Large intestine (tissue), 12 donors: ENCODE measurements at places on chromosomes 16 and 17.

GRCh38 chr17:68398691-68399637, 58.3 kb downstream of the WIPI1 start:
- DNase-seq, result peak; percentile 26

- no peak for DNase-seq
These were observed 201.6 kb upstream of the SOX9 start for GRCh38 chr17:71919186-71919585.

- DNase-seq, result peak; percentile 66
These were observed 53.2 kb downstream of the NT5M start for GRCh38 chr17:17356149-17356930.

DNA sequence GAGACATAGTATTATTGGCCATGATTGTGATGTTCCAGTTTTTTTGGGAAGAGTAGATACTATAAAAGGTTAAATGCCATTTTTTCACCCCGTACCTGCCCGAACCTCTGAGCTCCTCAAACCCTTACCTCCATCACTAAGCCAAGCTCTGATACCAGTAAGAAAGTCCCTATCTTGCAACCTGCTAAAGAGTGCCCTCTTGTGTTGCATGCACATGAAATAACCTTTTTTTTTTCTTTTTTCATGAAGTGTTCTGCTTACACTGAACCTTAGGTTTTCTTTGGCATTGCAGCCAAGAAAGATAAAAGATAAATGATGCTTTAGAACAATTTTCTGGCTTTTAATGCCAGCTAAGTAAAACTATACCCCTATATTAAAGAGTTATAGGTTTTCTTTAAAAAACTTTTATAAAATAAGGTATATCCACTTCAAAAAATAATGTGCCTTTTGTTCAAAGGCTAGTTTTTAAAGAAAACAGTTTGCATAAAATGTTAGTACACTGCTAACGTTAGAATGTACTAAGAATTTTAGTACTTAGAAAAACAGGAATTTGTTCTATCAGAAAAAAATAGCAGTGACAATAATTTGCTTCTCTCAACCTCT, 295.3 kb upstream of the PMFBP1 start:
- peak; percentile 11 for DNase-seq

- no peak for DNase-seq
These were observed 523.0 kb upstream of the CA10 start for GRCh38 chr17:52681480-52681879.

- DNase-seq, result no peak
These were observed 12.1 kb upstream of the RIPOR1 start for GRCh38 chr16:67516296-67517154.

DNA sequence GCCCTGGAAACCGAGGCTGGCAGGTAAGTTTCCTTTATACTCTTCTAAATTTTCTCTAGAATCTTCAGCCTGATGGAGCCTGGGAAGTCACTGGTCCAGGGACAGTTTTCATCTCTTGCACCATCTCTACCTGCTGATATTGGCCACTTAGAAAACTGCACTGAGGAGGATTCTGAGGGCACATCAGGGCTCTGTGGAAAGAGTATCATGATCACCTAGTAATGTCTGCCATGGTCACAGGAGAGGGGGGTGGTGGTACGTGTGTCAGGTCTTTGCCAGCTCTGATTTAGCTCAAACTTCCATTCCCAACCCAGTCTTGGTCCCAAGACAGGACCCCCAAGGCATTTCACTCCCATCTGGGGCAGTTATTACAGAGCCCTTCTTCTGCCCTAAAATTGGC, 35.2 kb upstream of the DOC2B start:
- DNase-seq, result no peak

DNA sequence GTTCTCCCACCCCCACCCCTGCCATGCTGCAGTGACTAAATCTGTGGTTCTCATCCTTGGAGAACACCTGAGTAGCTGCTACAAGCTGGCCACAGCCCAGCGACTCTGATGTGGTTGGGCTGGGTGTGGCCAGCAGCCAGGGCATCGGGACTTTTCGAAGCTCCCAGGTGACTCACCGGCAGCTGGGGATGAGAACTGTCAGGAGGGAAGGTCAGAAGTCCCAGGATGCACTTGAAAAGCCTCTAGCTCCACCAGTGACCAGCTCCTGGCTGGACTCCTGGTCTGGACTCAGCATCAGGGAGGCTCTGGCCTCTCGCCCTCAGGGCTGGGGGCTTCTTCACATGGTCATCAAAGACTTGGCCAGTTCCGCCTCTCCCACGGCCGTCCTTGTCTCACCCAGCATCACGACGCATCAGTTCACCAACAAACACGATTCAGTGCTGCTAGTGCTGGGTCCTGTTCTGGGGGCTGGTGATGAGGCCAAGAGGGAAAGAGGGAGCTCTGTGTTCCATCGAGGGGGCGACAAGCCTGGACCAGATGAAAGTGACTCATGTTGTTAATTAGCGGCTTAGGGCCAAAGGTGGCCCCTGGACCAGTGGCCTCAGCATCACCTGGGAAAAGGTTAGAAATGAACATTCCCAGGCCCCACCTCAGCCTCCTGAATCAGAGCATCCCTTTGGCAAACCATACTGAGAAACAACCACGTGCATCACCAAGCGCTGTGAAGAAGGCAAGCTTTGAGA, 3.9 kb upstream of the C17orf99 start:
- peak; percentile 74 for DNase-seq

GRCh38 chr16:85461022-85461813, 151.9 kb upstream of the GSE1 start:
- no peak for DNase-seq

DNA sequence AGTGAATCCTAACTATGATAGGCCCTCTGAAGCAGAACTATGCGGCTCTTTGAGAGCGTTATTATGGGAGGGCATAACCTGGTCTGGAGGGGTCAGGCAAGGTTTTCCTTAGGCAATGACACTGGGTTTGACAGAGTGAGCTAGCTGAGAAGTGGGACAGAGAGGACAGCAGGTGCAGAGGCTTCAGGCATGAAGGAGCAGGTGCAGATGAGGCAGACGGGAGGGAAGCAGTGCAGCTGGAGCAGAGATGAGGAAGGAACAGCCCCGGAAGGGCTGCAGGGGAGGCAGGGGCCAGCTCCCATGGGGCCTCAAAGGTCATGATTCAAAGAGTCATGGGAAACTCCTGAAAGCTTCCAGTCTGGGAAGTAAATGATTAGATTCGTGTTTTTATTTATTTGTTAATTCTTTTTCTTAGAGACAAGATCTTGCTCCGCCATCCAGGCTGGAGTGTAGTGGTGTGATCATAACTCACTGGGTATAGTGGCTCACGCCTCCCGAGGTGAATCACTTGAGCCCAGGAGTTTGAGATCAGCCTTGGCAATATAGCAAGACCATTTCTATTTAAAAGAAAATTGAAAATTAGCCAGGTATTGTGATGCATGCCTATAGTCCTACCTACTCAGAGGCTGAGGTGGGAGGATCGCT, 5.4 kb downstream of the MARCHF10 start:
- no peak for DNase-seq

GRCh38 chr17:33038740-33039139, 47.1 kb downstream of the SPACA3 start:
- peak; percentile 31 for DNase-seq

GRCh38 chr17:4509401-4509800, 10.7 kb downstream of the SPNS2 start:
- DNase-seq, result no peak

- DNase-seq, result no peak
These were observed 14.9 kb downstream of the MYO1D start for GRCh38 chr17:32861981-32862380.
